ENCODE measurements at places on chromosomes 6 and 20.
A peak's percentile ranks its signal among the peaks of the same experiment; 100 is the strongest.

GRCh38 chr20:17843246-17844132 lies 125.1 kb downstream of the SNX5 start:
- no peaks in the 10 kb centered on the region for H3K36me3 ChIP-seq
- H3K4me3 ChIP-seq = no peak overlapping the region
- no peak overlapping the region for H3K27ac ChIP-seq
- H3K4me1 ChIP-seq = peaks cover 29% of the 10 kb centered on the region
- no peak for DNase-seq

DNA sequence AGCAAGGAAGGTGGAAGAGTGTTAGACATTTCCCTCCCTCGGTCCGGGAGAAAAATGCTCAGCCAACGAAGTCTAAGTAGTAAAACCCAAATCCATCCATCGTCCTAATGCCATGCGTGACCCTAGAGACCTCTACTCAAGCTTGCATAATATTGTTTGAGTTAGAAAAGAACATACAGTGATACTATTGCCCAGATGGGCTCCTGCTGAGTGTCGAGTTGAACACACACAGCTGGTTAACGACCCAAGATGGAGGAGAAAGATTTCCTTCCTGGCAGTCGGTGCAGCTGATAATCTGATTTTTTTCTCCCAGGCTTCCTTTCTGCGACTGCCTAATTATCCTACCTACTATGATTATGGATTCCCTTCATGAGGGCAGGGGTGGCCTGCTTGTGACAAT lies 164.4 kb upstream of the KCNG1 start:
- H3K36me3 ChIP-seq = no peaks in the 10 kb centered on the region
- DNase-seq = no peak
- peaks cover 23% of the 10 kb centered on the region for H3K4me1 ChIP-seq
- H3K27me3 ChIP-seq = peaks cover 3% of the 10 kb centered on the region
- peak overlapping the region; percentile 55 for H3K27ac ChIP-seq
- H3K4me3 ChIP-seq = no peak overlapping the region

- H3K36me3 ChIP-seq = peaks cover 62% of the 10 kb centered on the region
- H3K27me3 ChIP-seq = no peaks in the 10 kb centered on the region
- no peak for DNase-seq
- H3K4me3 ChIP-seq = no peak overlapping the region
- peaks cover 29% of the 10 kb centered on the region for H3K4me1 ChIP-seq
Measured at GRCh38 chr20:47703748-47704147, 81.5 kb downstream of the SULF2 start.

GRCh38 chr6:150006961-150007464 lies 18.3 kb downstream of the RAET1L start:
- no peaks in the 10 kb centered on the region for H3K36me3 ChIP-seq
- peak; percentile 45 for DNase-seq
- peaks cover 6% of the 10 kb centered on the region for H3K4me1 ChIP-seq
- no peak overlapping the region for H3K4me3 ChIP-seq
- H3K27ac ChIP-seq = no peak overlapping the region
- H3K27me3 ChIP-seq = peaks cover 100% of the 10 kb centered on the region

- DNase-seq = no peak
- no peak overlapping the region for H3K4me3 ChIP-seq
- H3K4me1 ChIP-seq = no peaks in the 10 kb centered on the region
Measured at GRCh38 chr6:96499781-96500180, 21.8 kb upstream of the UFL1 start.

DNA sequence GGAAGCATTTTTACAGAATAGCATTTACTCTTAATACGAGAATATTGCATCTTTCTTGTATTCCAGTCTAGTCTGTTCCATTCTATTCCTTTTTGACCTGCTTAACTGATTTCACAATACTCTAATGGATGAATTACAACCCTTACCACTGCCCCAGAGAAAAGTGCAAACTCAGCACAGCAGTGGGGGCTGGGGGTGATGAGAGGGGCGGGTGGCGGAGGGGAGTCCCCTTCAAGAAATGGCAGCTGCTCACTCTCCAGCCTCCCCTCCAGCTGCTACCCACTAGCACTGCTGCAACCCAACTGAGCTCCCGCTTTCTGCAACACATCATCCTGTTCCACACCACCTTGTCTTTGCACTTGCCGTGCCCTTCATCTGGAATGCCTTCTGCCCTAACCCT lies 30.1 kb downstream of the PIM1 start:
- no peak overlapping the region for H3K4me3 ChIP-seq
- no peak overlapping the region for H3K27ac ChIP-seq
- H3K36me3 ChIP-seq = no peaks in the 10 kb centered on the region
- H3K27me3 ChIP-seq = peaks cover 12% of the 10 kb centered on the region
- DNase-seq = no peak
- peaks cover 11% of the 10 kb centered on the region for H3K4me1 ChIP-seq

DNA sequence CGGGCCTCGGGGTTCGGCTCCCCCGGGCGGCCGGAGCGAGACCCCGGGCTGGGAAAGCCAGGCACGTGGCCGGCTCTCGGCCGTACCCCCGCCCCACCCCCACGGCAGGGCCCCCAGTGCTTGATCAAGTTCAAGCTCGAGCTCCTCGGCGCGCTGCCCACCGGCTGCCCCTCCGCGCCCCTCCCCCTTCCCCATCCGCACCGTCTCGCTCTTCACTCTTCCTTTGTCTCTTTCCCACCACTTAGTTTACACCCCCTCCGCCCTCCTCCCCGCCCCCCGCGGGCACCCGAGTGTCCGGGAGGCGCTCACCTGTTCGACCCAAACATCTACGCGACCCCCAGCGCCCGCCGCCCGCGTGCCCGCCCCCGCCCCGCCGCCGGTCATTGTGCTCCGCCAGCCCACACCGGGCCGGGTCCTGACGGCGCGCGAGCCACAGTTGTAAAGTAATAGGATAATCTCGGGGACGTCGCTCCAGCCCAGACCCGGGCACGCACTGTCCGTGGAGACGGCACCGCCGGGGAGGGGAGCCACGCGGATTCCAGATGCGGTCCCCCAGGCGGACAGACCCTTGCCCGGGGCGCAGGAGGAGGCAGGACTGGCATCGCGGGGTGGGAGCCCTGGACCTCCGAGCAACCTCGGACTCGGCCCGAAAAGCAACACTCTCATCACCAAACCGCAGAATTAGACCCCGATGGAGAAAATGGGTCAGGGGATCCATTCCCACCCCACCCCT lies 100.7 kb downstream of the NOL4L start:
- peaks cover 10% of the 10 kb centered on the region for H3K27me3 ChIP-seq
- H3K36me3 ChIP-seq = peaks cover 21% of the 10 kb centered on the region
- peaks cover 44% of the 10 kb centered on the region for H3K4me1 ChIP-seq
- H3K27ac ChIP-seq = peak overlapping the region; percentile 72
- peak; percentile 77 for DNase-seq
- H3K4me3 ChIP-seq = peak overlapping the region; percentile 87

GRCh38 chr6:12051861-12052368 lies 39.8 kb downstream of the HIVEP1 start:
- H3K36me3 ChIP-seq = peaks cover 10% of the 10 kb centered on the region
- H3K27me3 ChIP-seq = no peaks in the 10 kb centered on the region
- peaks cover 26% of the 10 kb centered on the region for H3K4me1 ChIP-seq

GRCh38 chr6:31143148-31143547 lies 4.3 kb upstream of the PSORS1C2 start:
- no peak overlapping the region for H3K27ac ChIP-seq
- H3K4me3 ChIP-seq = no peak overlapping the region
- DNase-seq = peak; percentile 53
- peaks cover 10% of the 10 kb centered on the region for H3K27me3 ChIP-seq
- peaks cover 33% of the 10 kb centered on the region for H3K4me1 ChIP-seq

GRCh38 chr20:46214824-46215488 lies 93.3 kb downstream of the CDH22 start:
- no peak overlapping the region for H3K4me3 ChIP-seq
- peaks cover 26% of the 10 kb centered on the region for H3K4me1 ChIP-seq
- H3K36me3 ChIP-seq = no peaks in the 10 kb centered on the region
- H3K27me3 ChIP-seq = peaks cover 14% of the 10 kb centered on the region
- DNase-seq = no peak

DNA sequence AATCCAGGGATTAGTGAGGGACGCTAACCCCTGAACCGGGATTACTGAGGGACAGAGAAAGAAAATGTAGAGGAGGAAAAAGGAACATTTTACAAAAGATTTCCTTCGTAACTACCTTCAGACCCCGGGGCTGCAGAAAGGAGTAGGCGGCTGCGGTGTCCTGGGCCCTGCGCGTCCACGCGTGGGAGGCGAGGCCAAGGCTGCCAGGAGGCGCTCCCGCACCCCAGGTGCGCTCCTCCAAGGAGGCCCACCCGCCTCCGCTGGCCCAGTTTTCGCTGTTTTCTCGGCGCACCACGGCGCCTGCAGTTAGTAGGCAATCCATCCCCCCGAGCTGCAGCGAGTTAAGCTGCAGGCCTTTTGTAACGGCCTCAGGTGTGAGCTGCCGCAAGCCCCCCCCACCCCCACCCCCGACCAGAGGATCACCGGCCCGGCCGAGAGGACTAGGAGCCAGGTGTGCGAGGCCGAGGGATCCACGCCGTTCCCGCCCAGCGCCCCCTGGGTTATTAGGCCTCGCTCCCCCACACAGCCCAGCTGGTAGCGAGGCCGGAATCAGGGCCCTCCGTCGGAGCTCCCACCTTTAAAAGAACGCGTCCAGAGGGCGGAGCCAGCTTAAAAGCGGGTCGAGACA lies 380.3 kb upstream of the ARID1B start:
- no peaks in the 10 kb centered on the region for H3K36me3 ChIP-seq
- peaks cover 22% of the 10 kb centered on the region for H3K4me1 ChIP-seq
- peak overlapping the region; percentile 46 for H3K4me3 ChIP-seq
- H3K27ac ChIP-seq = peak overlapping the region; percentile 60
- H3K27me3 ChIP-seq = peaks cover 73% of the 10 kb centered on the region

- peaks cover 25% of the 10 kb centered on the region for H3K4me1 ChIP-seq
- no peak overlapping the region for H3K27ac ChIP-seq
- peaks cover 8% of the 10 kb centered on the region for H3K36me3 ChIP-seq
- peak overlapping the region; percentile 81 for H3K4me3 ChIP-seq
- DNase-seq = peak; percentile 48
- H3K27me3 ChIP-seq = peaks cover 21% of the 10 kb centered on the region
Measured at GRCh38 chr6:2448826-2449571, 203.6 kb upstream of the GMDS start.

DNA sequence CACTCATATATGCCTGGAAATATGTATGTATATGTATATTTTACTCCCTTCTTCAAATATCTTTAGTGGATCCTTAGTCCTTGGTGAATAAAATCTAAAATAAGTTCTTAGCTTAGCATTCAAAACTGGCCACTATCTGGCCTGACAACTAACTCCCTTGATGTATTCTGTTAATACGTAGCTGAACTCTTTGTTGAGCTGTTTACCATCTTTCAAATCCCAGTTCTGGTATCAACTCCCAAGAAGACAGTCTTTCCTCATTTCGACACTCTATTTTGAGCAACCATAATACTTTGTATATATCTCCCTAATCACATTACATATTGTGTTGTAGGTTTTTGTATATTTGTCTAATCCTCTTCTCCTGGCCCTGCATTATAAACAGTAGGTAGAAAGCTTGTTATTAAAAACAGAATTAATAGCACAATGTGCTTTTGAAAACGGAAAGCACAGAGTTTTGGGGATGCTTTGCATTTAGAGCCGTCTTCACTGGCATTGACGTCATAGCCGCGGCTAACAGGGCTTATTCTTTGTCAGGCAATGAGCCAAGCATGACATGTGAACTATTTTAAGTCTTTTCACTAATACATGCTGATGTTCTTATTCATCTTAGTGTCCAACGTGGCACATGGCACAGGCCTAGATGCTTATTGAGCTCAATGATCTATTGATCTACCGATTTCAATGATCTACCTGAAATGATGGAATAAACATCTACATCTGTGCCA lies 47.2 kb upstream of the CCN2 start:
- H3K27ac ChIP-seq = no peak overlapping the region
- no peaks in the 10 kb centered on the region for H3K4me1 ChIP-seq
- no peaks in the 10 kb centered on the region for H3K36me3 ChIP-seq
- no peaks in the 10 kb centered on the region for H3K27me3 ChIP-seq
- no peak for DNase-seq
- H3K4me3 ChIP-seq = no peak overlapping the region

DNA sequence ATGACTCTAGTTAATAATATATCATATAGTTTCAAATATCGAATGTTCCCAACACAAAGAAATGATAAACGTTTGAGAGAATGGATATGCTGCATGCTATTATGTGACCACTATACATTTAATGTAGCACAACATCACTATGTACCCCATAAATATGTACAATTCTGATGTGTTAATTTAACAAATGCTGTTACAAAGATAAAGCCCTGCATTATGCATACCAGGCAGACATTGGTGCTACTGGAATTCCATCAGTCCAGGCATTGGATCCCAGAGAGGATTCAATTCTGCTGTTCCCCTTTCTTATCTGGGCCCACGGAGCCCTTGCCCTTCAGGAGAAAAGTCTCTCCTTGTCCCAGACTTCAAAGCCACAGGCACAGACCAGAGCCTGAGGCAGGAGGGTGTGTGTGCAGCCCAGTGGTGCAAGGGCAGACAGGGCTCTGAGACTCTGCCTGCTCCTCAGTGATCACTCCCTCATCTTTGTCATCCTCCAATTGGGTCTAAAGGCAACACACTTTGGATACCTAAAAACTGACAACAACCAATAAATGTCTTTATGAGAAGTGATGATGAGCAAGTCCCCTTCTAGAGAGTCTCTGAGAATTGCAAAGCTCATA lies 45.2 kb downstream of the PSMG4 start:
- H3K27ac ChIP-seq = no peak overlapping the region
- peaks cover 6% of the 10 kb centered on the region for H3K27me3 ChIP-seq
- DNase-seq = no peak
- H3K4me1 ChIP-seq = no peaks in the 10 kb centered on the region
- H3K4me3 ChIP-seq = no peak overlapping the region

DNA sequence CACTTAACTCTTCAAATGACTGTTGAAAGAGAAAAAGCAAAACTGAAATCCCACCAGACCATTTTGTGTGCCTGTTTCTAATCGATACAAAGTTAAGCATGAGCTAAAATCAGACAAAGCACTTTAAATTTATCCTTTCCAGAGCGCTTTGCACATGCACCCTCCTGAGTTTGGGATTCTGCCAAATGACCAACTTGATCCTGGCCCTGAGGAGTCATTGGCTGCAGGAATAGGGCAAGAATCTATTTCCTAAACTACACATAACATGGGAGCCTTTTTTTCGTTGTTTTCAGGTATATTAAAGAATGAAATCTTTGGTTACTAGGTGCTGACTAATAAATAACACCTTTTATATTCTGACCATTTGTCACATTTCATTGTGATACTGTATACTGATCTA lies 23.8 kb upstream of the MTHFD1L start:
- H3K4me3 ChIP-seq = no peak overlapping the region
- peaks cover 19% of the 10 kb centered on the region for H3K27me3 ChIP-seq
- peaks cover 23% of the 10 kb centered on the region for H3K36me3 ChIP-seq
- H3K4me1 ChIP-seq = no peaks in the 10 kb centered on the region
- H3K27ac ChIP-seq = no peak overlapping the region

GRCh38 chr6:83510791-83511190 lies 1.5 kb upstream of the PRSS35 start:
- peaks cover 5% of the 10 kb centered on the region for H3K27me3 ChIP-seq
- H3K4me3 ChIP-seq = peak overlapping the region; percentile 53
- peaks cover 17% of the 10 kb centered on the region for H3K4me1 ChIP-seq
- H3K27ac ChIP-seq = no peak overlapping the region
- no peak for DNase-seq
- H3K36me3 ChIP-seq = no peaks in the 10 kb centered on the region

DNA sequence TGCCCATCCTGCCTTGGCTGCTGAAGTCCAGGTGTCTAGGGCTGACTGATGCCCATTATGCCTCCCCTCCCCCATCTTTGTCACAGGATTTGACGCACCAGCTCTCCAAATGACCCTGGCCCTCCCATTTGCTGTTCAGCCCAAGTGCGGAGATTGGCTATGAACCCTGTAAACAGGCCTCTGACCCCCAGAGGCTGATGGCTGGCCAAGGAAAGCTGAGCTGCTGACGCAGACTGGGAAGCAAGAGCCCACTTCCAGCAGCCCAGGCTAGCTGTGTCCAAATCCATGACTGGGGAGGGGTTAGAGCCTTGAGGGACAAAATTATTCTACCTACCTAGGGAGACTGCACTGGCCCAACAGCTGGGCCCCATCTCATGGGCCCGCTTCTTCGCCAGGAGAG lies 797 bp upstream of the GNRH2 start:
- peak overlapping the region; percentile 92 for H3K27ac ChIP-seq
- H3K4me3 ChIP-seq = peak overlapping the region; percentile 75
- no peaks in the 10 kb centered on the region for H3K27me3 ChIP-seq
- H3K36me3 ChIP-seq = peaks cover 36% of the 10 kb centered on the region
